ENCODE measurements at places on chromosomes 16 and 17. TPM values are rescaled to one million over a fixed set of nuclear protein-coding genes. Genes with fewer than 3 reads are reported as not detected.

DNA sequence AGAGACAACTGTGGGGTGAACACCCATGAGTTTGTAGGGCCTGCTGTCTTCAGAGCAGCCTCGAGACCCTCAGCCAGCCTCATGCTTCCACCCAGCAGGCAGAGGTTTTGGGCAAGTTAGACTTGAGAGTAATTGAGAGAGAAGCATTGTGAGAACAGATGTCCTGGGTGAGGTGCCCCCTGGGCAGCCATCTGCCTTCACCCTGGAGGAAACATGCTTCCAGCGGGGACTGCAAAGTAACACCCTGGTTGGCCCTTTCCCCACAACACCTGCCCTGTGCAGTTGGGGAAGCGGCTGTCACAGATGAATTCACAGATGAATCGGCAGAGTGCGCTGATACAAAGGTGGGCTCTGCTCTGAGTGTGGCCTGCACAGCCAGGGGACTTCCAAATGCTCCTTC, 23.4 kb downstream of the ATPAF2 start:
- no peak for DNase-seq

DNA sequence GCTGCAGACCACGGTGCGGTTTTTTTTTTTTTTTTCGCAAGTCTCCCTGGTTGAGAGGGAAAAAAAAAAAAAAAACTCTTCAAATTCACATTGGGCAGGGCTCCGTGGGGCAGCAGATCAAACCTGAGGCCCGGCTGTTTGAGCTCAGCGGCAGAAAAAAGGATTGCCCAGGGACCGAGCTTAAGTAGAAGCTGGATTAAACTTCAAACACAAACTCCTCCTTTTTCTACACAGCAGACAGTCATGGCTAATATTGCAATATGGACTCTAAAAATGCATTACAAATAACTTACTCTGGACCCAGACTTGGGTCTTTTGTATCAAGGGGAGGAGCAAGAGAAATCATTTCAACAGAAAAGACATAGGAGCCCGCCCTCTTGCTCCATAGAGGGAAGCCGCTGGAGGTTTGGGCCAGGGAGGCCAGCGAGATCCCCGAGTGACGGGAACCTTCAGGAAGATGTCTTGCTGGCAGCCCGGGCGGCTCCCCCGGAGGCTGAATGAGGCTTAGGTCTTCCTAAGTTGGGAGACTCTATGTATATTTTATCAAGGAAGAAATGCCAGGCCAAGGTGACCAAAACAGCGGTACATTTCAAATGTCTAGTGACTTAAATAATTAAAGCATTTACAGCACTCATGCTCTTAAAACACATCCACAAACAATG, 167.7 kb downstream of the ZNF423 start:
- DNase-seq, result no peak

The GH1 gene
- total RNA-seq, result not detected

The NOD2 gene
- 10.9 TPM for total RNA-seq

The MYCBPAP gene
- 0.68 TPM for total RNA-seq

The NGFR gene
- total RNA-seq, result 22.5 TPM

- DNase-seq, result no peak
These were observed 967.8 kb upstream of the RBFOX1 start for GRCh38 chr16:6364846-6365245.

DNA sequence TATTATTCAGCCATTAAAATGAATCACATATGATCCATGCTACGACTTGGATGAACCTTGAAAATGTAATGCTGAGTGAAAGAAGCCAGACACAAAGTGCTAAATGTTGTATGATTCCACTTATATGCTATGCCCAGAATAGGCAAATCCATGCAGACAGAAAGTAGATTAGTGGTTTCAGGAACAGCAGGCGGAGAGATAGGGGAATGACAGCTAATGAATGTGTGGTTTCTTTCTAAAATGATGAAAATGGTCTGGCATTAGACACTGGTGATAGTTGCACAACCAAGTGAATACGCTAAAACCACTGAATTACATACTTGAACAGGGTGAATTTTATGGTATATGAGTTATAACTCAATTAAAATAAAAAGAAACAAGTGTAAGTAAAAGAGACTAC, 121.8 kb upstream of the NOG start:
- no peak for DNase-seq

DNA sequence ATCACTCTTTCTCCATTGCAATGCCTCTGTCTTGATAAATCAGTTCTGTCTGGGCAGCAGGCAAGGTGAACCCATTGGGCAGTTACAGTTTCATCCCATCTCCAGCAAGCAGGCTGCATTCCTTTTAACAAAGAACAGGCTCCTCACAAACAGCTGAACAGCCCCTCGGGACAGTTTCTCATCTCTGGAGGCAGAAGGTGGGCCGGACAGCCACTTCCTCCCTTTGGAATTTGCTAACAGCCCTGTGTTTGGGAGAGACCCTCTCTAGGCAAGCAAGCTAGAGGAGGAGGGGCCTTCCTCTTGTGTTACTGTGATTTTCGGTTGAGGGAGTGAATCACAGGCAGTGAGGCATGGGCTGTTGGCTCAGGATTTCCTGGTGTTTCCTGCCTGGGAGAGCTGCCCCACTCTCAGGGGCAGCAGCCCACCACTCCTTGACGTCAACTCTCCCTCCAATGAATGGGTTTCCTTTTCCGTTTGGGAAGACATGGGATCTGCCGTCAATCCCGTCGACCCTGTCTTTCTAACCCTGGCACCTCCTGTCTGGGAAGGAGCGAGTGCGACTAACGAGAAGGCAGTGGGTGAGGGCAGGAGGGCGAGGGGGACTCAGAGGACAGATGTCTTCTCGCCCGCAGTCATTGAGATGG, 3.7 kb upstream of the PGS1 start:
- no peak for DNase-seq

GRCh38 chr17:27265333-27265732, 28.6 kb upstream of the WSB1 start:
- no peak for DNase-seq

DNA sequence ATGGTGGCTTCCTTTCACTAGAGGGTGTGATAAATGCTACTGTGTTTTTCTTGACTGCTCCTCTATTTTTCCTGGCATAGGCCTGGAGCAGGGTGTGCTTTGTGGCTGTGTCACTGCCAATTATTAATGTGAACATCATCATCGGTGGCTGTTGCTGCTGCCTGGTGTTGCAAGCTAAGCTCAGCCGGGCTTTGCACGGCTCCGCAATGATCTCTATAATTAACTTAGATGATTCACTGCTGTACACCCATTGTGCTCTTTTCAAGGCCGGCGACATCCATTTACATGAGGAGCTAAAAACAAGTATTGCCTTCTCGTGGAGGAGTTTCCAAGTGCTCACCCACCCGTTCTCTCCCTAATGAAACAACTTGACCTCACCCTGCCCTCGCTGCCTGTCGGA, 160.1 kb upstream of the IRX3 start:
- peak; percentile 51 for DNase-seq

GRCh38 chr17:37111329-37111728, 162.6 kb downstream of the AATF start:
- no peak for DNase-seq

DNA sequence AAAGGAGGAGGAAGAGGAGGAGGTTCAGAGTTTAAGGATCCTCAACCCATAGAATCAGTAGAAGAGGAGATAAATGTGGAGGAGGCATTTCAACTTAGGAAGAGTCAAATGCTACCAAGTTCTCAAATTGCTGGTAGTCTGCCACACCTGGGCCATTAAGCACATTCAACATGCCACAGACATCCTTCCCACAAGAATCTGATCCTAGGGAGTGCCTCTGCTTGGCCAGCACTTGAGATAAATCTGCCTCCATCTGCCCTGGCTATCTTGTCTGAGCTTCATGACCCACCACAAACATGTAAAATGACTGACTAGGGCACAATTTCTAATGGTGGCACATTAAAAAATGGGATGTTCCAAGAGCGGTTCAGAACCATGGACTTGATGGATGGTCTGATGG, 37.3 kb upstream of the AXIN2 start:
- no peak for DNase-seq

- no peak for DNase-seq
These were observed 22.4 kb upstream of the CBX2 start for GRCh38 chr17:79755591-79755990.

DNA sequence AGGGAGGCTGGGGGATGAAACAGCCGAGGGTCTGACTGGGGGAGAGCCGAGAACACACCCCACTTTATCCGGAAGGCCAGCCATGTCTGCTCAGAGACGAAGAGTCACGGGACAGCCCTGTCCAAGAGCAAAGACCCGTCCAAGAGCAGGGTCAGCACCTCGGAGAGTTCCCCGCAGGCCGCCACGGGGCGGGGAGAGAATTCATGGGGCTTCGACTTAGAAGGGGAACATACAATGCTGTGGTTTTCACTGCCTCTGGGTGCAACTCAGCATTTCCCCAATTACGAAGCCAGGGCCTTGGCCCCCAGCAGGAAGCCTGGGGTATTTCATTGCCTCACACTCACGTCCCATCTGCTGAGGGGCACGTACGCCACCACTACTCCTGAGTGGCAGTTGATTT, 59.3 kb downstream of the JPH3 start:
- DNase-seq, result no peak

DNA sequence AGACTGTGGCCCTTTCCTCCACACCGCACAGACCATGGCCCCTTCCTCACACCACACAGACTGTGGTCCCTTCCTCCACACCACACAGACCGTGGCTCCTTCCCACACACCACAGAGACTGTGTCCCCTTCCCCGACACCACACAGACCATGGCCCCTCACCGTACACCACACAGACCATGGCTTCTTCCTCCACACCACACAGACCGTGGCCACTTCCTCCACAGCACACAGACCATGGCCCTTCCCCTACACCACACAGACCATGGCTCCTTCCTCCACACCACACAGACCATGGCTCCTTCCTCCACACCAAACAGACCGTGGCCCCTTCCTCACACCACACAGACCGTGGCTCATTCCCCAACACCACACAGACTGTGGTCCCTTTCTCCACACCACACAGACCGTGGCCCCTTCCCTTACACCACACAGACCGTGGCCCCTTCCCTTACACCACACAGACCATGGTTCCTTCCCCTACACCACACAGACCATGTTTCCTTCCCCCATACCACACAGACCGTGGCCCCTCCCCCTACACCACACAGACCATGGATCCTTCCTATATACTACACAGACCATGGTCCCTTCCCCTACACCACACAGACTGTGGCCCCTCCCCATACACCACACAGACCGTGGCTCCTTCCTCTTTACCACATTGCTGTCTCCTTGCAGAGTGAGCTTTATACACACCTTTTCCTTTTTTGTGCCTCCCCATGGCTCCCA, 297.5 kb upstream of the FOXF1 start:
- no peak for DNase-seq

All from thoracic aorta (tissue), 2 donors.